Activated T-helper 1 cell treated with anti-CD3 and anti-CD28 coated beads, Interleukin-2, amount 50 U/mL, for 16 hours (primary cell): ENCODE measurements at places on chromosomes 1 and 21.

GRCh38 chr1:46595127-46595526 is 8.9 kb downstream of the MKNK1 start:
- DNase-seq, result no peak

DNA sequence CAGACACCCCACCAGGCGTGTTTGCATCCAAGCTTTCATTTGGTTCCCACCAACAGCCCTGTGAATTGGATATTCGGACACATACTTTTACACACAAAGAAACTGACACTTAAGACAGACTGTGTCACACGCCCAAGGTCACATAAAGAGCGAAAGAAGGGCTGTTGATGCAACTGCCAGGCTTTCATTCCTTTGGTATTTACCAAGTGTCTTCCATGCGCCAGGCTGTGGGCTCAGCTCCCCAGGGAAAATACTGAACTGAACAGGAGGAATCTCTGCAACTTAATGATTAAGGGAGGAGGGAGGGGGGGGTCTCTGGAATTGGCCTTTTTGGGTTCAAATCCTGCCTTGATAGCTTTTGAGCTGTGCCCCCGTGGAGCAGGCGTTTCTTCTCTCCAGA is 122.8 kb downstream of the ACTL8 start:
- no peak for DNase-seq

GRCh38 chr1:24551960-24552571 is 3.8 kb upstream of the NCMAP start:
- no peak for DNase-seq

DNA sequence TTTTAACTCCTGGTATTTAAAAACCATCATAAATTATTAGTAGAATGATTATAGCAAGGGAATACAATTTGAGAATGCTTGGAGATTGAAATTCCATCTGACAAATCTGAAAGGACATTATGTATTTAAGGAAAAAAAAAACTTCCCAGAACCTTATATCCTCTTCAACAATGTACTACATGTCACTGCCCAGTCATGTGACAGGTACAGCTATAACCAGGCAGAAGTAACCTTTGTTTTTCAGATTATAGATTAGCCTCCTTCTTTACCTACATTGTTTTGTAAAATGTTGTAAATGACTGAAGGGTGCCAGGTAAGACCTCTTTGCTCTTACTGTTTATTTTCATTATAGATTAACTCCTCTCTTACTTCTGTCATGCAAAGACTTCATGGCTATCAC is 96.9 kb downstream of the KCNJ6 start:
- no peak for DNase-seq

DNA sequence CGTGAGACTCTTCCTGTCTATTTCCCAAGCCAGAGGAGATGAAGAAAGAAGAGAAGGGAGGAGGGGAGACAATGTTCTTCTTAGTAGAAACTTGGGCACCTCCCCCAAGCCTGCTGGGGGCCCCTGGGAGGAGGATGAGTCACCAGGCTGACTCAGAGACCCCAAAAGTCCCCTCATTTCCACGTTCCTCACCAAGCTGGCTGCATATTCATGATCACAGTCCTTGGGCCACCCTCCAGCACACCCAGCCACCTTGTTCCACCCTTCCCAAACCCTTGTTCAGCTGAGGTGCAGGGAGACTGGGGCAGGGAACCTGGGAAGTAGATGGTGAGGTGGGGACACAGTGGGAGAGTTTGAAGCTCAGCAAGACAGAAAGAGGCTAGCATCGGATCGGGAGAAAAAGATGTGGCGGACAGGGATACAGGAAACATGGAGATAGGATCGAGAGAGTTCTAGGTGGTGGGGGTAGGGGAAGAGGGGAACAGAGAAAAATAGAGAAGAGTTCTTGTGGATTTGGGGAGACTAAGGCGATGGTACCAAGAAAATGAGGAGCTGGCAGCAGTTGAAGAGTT is 712 bp downstream of the RAB13 start:
- no peak for DNase-seq

- no peak for DNase-seq
Measured at GRCh38 chr1:22108339-22109105, 34.4 kb downstream of the WNT4 start.

DNA sequence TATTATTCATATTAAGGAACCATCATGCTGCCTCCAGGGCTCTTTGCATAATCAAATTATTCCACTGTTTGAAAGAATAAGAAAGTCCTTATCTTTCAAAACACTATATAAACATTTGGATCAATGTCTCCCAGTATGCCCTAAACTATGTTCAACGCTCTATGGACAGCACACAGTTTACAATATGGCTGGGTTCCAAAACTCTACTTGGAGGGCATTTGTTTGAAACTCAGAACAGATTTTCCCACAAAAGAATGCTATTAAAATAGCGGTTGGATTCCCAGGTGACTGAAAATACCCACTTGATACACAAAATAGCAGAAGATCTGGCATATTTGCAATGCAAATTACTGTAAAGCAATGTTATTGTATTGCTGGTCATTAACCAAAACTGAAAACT is 3.2 kb downstream of the HAO2 start:
- no peak for DNase-seq

GRCh38 chr1:115173151-115173550 is 83.8 kb upstream of the TSPAN2 start:
- no peak for DNase-seq

- no peak for DNase-seq
Measured at GRCh38 chr1:42424201-42424600, 31.6 kb downstream of the ZMYND12 start.

- no peak for DNase-seq
Measured at GRCh38 chr1:199226163-199226562, 587.3 kb downstream of the PTPRC start.

GRCh38 chr21:45894450-45894825 is 87.1 kb upstream of the COL6A1 start:
- no peak for DNase-seq

DNA sequence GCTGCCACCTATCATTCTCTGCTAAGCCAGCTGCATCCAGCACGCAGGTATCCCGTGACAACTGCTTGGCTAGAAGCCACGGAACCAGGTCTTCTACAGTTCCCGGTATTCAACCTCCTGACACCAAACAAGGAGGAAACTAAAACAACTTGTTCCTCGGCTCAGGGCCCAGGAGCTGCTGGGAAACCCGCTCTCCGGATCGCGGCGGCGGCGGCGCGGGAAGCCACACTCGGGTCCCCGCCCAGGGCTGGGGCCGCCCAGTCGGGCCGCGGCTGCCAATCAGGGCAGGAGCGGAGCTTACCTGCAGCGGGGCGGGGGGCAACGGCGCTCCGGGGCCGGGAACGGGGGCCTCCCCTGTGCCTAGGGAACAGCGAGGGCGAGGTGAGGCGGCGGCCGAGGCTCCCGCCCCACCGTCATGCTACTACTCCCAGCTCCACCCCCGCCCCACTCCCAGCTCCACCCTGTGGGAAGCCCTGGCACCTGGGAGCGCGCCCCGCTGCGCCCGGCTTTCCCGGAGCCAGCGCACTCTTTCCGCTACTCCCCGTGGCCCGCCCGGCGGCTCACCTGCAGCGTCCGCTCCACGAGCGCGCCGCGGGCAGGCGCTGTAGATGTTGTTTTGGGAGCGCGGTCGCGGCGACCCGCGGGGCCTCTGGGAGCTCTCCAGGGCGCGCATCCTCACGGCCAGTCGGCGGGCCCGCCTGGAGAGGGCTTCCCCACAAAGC is 12.1 kb downstream of the IL24 start:
- no peak for DNase-seq

DNA sequence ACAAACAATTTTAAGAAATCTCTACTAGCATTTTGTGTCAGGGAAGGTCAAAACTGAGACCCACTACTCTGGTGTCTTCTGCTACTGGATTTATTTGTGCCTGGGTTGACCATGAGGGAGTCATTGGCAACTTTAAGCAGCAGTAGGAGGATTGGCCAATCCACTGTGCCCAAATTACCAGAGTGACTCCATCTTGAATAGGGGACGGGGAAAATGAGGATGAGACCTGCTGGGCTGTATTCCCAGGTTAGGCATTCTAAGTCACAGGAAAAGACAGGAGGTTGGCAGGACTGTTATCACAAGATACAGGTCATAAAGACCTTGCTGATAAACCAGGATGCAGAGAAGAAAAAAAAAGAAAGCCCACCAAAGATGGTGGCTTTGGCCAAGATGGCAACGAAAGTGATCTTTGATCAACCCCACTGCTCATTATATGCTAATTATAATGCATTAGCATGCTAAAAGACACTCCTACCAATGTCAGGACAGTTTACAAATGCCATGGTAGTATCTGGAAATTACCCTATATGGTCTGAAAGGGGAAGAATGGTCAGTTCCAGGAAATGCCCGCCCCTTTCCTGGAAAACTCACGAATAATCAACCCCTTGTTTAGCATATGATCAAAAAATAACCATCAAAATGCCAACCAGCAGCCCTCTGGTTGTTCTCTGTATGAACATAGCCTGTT is 200.9 kb downstream of the LTN1 start:
- DNase-seq, result no peak

DNA sequence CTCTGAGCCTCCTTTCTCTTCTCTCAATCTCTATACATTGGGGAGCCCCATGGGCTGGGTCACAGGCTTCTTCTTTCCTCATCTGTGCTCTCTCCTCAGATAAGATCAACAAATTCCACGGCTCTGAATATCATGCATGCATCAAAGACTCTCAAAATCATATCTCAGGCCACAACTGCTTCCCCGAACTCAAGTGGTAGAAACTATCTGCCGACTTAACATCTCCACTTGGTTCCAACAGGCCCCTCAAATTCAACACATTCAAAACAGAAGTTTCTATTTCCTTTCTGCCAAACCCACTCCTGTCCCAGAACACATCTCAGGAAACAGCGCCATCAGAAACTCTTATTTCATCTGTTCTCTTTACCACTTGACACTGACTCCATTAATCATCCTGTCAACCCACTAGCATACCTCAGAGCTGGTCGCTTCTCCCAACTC is 16.7 kb downstream of the DDX59 start:
- DNase-seq, result no peak

GRCh38 chr1:70934194-70934961 is 113.2 kb downstream of the PTGER3 start:
- no peak for DNase-seq

DNA sequence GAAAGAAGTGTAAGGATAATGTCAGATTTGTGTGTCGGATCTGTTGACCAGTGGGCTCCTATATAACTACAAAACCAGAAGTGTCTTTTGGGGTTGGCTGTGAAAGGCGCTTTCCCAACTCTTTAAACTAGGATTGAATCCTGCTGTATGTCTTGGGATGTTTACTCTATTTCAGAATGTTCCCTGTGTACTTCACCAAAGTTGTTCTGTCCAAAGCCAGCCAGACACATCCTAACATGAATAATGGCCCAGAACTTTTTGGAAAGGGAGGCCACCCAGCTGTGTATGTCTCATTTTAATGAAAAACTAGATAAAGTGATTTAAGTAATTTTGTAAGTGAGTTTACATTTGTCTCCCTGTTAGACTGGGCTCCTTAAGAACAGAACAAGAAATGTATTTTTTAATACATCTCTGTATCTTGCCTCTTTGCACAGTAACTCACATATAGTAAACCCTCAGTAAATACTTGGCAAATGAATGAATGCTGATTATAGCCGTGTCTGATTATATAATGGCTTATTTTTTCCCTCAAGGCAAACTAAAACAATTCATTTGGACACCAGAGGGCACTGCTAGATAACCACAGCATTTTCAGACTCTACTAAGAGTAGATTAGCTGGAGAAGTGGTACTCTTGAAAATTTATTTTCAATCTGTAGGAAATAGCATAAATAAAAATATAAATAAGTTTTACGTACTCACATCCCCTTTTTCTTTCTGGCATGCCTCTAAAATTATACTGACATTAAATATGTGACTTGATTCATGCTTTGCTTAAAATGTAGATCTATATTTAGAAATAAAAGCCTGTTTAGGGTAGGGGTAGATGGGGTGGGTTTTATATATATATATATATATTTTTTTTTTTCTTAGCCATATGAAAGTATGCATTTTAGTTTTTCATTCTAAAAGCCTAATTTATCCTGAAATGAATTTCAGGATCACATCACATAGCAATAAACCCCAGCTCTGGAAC is 23.8 kb downstream of the TSEN15 start:
- DNase-seq, result no peak

GRCh38 chr21:40631211-40631610 is 215.7 kb downstream of the DSCAM start:
- DNase-seq, result no peak

DNA sequence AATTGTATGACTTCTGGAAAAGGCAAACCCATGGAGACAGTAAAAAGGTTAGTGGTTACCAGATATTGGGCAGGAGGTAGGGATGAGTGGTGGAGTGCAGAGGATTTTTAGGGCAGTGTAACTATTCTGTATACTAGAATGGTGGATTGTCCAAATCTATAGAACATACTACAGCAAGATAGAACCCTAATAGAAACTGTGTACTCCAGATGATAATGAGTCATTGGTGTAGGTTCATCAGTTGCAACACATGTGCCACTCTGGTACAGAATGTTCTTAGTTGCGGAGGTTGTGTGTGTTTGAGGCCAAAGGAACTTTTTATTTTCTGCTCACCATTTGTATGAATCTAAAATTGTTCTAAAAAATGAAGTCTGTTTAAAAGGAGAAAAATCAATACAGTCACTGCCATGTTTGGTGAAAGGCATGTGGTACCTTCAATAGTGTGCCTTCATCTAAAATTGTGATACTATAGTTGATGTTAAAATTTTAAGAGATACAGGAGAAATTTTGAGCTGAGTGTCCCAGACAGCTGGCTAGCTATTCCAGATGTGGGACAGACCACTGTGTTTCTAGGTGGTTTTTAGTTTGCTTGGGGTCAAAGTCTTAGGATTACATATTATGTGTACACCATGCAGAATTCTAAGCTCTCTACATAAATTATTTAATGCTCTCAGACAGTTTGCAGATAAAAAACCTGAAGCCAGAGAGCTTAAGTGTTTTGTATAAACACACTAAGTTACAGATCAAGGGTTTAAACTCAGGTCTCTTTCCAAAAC is 150.5 kb downstream of the RPS6KC1 start:
- DNase-seq, result no peak

DNA sequence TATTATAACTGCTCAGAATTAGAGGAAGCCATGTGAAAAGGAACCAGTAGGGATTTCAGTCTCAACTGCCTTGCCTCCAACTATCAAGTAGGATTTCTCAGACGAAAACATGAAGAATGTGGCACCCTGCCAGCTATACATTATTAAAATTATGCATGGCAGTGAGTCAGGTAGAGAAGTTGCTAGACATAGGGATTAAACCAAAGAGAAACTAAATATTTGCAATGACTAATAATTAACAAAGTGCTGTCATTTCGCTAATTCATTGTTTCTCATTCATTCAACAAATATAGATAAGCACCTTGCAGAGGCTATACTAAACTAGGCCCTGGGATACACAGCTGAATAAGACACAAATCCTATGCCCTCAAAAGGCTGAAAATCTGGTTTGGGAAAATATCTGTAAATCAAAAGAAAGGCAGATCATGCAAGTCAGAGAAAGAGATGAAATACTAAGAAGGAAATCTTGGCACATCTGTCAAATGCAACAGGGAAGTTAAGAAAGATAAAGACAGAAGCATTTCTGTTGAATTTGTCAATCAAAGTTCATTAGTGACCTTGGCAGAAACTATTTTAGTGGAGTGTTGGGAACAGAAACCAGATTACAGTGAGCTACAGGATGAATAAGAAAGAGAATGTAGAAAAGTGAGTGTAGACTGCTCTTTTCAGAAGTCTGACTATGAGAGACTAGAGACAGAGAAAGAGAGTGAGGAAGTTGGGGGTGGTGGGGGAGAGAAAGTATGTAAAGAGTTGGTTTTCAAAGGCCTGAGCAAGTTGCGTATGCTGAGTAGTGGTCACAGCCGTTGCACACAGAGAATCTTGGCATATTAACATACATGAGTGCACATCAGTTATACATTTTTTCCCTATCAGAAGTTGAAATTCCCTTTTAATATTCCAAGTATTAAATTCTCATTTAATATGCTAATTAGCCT is 14.7 kb upstream of the NBPF11 start:
- no peak for DNase-seq

- no peak for DNase-seq
Measured at GRCh38 chr1:212930986-212931678, 19.2 kb upstream of the VASH2 start.
